ENCODE measurements at places on chromosomes 3 and 15. TPM values are rescaled to one million over a fixed set of nuclear protein-coding genes. Genes with fewer than 3 reads are reported as not detected.
A peak's percentile ranks its signal among the peaks of the same experiment; 100 is the strongest.

The MYRIP gene
- not detected for total RNA-seq

The ZNF501 gene
- 1.4 TPM for total RNA-seq

The COMMD2 gene
- total RNA-seq = 44.2 TPM

DNA sequence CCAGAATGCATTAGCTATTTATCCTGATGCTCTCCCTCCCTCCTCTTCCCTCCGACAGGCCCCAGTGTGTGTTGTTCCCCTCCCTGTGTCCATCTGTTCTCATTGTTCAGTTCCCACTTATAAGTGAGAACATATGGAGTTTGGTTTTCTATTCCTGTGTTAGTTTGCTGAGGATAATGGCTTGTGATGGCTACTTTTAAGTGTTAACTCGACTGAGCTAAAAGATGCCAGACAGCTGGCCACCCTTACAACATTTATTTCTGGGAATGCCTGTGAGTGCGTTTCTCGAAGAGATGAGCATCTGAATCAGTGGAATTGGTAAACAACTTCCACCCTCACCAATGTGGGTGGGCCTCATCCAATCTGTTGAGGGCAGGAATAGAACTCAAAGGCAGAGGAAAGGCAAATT lies 24.7 kb upstream of the TM2D3 start:
- peaks cover 59% of the 10 kb centered on the region for H3K36me3 ChIP-seq
- H3K4me1 ChIP-seq = peaks cover 3% of the 10 kb centered on the region
- H3K27ac ChIP-seq = no peak overlapping the region
- peak; percentile 49 for DNase-seq
- no peak overlapping the region for H3K4me3 ChIP-seq

- peak overlapping the region; percentile 36 for H3K4me3 ChIP-seq
- H3K4me1 ChIP-seq = peaks cover 7% of the 10 kb centered on the region
- peak overlapping the region; percentile 94 for H3K27ac ChIP-seq
- DNase-seq = peak; percentile 57
Observed at GRCh38 chr3:192675958-192676649, 51.2 kb downstream of the FGF12 start.

DNA sequence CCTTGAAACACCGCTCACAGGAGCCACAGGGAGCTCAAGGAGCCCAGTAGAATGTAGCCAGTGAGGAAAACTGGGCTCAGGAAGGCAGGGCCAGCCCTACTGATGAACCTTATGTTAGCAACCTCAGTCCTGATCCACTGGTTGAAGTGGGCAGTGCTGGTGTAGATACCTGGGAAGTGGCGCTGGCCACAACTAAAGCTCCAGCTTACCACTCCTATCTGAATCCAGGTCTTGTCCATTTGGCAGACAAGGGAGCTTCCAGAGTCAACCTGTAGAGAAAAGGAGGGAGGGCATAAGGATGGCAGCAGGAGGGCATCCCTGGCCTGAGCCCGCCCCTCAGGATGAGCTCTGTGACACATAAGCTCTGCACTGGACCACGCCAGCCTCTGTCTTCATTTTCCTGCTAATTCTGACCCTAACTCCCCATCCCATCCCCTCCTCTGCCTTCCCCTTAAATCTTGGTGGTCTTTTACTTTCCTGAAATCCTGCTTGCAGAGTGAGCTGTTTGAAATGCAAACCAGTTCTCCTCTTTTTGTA lies 2.1 kb upstream of the PRSS50 start:
- H3K27ac ChIP-seq = no peak overlapping the region
- no peaks in the 10 kb centered on the region for H3K36me3 ChIP-seq
- peaks cover 5% of the 10 kb centered on the region for H3K4me1 ChIP-seq

DNA sequence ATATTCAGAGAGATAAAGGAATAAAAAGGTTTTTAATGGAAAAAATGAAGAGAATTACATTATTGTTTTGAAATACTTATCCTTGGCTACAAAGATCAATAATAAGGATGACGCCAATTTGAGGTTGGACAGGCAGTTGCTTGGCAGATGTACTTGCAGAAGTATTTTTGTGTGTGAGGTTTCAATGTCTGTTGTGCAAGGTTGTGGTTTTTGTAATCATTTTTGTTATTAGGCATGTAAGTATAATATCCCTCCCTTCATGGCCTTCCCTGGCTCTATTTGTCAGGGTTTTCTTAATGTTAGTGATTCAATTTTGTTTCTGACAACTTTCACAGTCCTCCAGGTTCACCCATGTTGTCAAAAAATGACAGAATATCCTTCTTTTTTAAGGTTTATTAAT lies 105.9 kb downstream of the OTOL1 start:
- H3K27me3 ChIP-seq = no peaks in the 10 kb centered on the region
- H3K36me3 ChIP-seq = no peaks in the 10 kb centered on the region
- H3K4me1 ChIP-seq = no peaks in the 10 kb centered on the region
- no peak for DNase-seq
- H3K27ac ChIP-seq = no peak overlapping the region

DNA sequence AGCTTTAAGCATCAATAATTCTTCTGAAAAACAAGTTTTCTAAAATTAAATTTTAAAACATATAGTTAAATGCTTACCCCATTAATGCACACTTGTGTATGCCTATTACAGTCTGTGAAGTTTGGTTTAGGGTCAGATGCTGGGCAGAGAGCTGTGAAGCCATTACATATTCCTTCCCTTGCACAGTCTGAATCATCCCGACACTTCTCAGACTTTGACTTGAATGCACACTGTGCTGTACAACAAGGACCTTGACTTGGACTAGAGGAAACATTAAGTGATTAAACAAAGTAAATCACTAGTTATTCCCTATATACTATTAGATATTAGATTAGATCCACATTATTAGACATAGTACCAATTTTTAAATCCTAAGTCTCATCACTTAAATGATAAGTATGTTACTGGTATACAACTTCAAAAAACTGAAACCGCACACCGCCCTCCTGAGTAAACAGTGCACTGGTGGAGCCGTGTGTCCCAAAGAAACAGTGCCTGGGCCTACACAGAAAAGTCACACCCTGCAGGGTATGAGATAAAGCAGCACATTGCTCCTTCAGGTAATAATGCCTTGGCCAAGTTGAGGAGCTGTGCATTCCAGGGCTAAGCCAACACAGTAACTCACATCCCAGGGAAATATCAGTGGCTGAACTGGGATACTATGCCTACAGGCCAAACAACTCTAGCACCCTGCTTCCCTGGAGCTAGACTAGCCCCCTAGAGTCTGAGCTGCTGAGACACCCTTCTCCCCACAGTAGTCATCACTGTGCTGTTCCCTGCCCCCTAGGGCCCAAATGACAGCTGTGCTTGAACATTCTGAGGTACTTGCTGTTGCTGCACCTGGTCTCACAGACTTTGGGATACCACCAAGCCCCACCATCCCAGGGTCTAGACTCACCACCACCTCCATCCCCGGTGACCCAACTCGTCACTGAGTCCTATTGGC lies 137.5 kb downstream of the ADAM10 start:
- H3K4me3 ChIP-seq = no peak overlapping the region
- H3K27me3 ChIP-seq = no peaks in the 10 kb centered on the region
- peaks cover 73% of the 10 kb centered on the region for H3K36me3 ChIP-seq
- peaks cover 20% of the 10 kb centered on the region for H3K4me1 ChIP-seq
- H3K27ac ChIP-seq = no peak overlapping the region

- no peak overlapping the region for H3K27ac ChIP-seq
- no peaks in the 10 kb centered on the region for H3K36me3 ChIP-seq
- H3K27me3 ChIP-seq = peaks cover 12% of the 10 kb centered on the region
- no peaks in the 10 kb centered on the region for H3K4me1 ChIP-seq
- DNase-seq = no peak
Observed at GRCh38 chr3:115855911-115856310, 232.6 kb downstream of the GAP43 start.

DNA sequence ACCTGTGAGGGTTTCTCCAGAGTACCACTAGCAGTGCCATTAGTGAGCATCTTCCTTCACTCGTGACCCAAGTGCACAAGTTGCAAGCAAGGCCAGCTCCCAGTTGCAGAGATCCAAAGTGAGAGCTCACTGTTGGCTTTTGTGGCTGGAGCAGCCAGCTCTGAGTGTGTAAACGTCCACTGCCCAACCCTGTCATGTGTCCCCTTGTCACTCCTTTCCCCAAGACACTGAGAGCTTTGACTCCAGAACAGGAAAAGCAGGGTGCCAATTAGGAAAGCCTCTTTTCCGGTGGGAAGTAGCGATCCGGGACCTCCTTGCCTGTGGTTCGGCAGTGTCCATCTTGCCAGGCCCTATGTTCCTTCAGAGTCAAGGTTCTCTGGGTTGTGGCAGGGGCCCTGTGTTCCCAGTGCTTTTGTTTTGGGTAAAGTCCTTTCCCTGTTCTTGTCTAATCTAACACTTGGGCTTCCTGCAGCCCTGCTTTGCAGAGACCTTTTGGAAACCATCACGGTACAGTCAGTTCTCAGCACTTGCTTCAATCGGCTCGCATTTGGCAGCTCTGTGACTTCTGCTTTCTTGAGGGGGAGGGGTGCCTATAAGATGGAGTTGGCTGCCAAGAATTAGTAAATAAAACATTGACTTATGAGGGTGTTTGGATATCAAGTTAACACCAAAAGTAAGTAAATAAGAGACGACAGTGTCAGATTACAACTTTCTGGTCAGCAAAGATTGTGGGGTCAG lies 90.5 kb downstream of the DNASE1L3 start:
- H3K4me1 ChIP-seq = peaks cover 17% of the 10 kb centered on the region
- peaks cover 32% of the 10 kb centered on the region for H3K36me3 ChIP-seq
- H3K27ac ChIP-seq = no peak overlapping the region
- no peak for DNase-seq
- no peak overlapping the region for H3K4me3 ChIP-seq

DNA sequence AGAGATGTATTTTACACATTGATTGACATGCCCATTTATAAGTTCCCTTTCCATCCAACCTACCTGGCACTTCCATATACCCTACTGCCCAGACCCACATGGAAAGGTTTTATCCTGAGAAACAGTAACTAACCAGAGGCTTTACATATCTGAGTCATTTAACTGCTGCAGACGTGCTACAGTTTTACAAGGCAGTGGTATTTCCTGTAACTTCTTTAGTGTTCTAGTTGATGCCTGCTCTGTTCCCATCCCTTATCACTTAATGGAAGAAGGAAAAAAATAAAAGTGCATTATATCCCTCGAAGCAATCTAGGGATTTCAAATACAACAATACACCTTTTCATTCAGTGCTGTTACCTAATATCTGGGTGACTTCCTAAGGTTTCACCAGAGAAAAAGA lies 107.1 kb downstream of the TMCO5A start:
- H3K27ac ChIP-seq = no peak overlapping the region
- no peak for DNase-seq

GRCh38 chr3:73214846-73215245 lies 153.4 kb downstream of the EBLN2 start:
- H3K27ac ChIP-seq = no peak overlapping the region
- H3K4me3 ChIP-seq = no peak overlapping the region
- H3K27me3 ChIP-seq = no peaks in the 10 kb centered on the region
- DNase-seq = no peak

DNA sequence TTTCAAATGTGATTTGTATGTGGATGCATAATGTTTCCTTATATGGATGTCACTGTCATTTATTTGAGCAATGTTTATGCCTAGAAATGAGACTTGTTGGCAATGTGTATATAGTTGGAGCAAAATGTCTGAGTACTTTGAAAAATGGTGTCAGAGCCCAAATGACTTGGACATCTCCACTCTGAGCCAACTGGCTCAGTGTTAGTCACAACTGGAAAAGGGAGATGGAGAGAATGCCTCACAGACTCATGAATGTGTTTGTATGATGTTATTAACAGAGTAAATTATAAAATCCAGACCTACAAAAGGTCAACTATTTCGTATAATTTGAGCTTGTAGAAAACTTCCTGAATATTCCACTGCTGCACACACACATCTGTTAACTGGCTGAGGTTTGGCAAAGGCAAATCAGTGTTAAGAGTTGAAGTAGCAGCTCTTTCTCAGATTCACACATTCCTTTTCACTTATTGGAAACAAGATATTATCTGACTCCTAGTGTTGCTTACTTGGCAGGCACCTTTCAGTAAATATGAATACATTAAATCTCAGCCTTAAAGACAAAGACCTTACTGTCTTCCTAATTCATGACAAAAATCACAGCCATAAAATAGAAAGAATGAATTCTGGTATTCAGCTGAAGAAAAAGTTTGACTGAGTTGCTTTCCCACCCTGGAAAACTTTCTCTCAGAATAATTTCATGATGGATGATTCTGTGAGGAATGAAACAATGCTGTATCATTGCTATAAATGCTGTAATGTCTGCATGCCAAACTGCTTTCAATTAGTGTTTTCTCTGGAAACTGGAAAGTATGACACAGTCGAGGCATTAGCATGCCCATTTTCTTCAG lies 27.0 kb downstream of the ADIPOQ start:
- peaks cover 30% of the 10 kb centered on the region for H3K4me1 ChIP-seq
- H3K4me3 ChIP-seq = no peak overlapping the region
- H3K27me3 ChIP-seq = no peaks in the 10 kb centered on the region

DNA sequence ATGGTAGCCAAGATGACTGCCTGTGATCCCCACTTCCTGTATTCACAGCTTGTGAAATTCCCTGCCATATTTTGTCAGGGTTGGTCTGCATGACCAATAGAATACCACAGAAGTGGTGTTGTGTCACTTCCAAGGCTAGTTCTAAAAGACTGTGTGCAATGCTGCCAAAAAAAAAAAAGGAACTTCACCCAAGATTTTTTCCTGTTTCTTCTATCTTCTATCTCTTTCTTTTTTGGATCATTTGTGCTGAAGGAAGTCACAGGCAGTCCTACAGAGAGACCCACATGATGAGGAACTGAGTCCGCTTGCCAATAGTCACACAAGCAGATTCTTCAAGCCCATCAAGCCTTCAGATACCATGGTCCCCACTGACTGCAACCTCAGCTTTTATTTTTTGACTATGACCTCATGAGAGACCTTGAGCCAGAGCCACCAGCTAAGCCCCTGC lies 18.1 kb upstream of the RAF1 start:
- no peaks in the 10 kb centered on the region for H3K36me3 ChIP-seq
- H3K27ac ChIP-seq = no peak overlapping the region
- DNase-seq = no peak
- no peaks in the 10 kb centered on the region for H3K27me3 ChIP-seq
- peaks cover 4% of the 10 kb centered on the region for H3K4me1 ChIP-seq
- H3K4me3 ChIP-seq = no peak overlapping the region

DNA sequence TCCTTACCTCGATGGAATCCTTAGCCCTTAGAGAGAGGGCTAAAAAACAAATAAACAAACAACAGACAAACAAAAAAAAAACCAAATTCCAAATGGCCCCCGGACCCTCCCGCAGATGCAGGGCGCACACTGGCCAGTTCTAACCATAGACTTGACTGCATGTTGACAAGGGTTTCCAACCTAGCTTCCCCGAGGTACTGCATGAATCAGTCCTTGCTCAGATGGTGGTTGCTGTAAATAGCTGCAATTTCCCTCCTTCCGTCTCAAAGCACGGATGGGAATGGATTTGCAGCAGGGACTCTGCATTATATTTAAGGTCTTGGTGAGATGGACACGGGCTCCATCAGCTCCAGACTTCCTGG lies 162.8 kb downstream of the CD47 start:
- peak; percentile 67 for DNase-seq
- peak overlapping the region; percentile 87 for H3K4me3 ChIP-seq
- peaks cover 13% of the 10 kb centered on the region for H3K4me1 ChIP-seq
- H3K27me3 ChIP-seq = peaks cover 17% of the 10 kb centered on the region
- no peaks in the 10 kb centered on the region for H3K36me3 ChIP-seq
- peak overlapping the region; percentile 59 for H3K27ac ChIP-seq
